ENCODE measurements at places on chromosomes 4 and X.

DNA sequence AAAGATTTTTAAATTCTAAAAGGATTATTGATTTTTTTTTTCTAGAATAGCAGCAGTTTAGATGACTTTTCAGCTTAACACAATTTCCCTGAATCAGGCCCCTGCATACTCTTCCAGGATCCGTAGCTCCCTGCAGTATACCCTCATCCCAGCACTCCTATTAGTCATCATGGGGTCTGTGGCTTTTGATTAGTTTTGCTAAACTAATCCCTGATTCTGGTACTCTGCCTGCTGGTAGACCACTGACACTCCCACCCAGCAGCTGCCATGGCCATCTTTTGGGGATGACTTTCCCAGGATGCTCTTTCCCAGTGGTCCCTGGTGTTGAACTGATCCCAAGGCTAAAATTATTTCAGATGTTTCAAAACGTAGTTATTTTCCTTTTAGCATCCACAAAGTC, 802.0 kb downstream of the RAPGEF2 start:
- DNase-seq: no peak

DNA sequence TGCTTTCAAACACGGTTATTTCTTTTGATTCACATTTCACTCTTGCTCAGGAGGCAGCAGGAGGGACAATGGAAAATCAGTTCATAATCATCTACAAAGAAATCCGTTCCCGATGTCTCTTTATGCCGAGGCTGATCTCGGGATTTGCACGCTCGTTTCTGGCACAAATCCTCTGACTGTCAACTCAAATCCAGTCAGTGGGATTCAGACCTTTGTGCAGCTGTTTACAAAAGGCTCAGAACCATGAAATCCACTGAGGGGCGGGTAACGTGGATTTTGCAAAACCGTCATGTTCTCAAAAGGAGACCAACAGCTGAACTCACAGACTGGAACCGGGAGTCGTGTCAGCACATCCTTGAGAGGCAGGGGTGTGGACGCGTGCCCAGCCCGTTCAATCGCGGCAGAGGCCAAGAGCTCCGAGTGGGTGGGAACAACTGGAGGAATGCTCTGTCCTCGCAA, 46.4 kb downstream of the ACOX3 start:
- no peak for DNase-seq

DNA sequence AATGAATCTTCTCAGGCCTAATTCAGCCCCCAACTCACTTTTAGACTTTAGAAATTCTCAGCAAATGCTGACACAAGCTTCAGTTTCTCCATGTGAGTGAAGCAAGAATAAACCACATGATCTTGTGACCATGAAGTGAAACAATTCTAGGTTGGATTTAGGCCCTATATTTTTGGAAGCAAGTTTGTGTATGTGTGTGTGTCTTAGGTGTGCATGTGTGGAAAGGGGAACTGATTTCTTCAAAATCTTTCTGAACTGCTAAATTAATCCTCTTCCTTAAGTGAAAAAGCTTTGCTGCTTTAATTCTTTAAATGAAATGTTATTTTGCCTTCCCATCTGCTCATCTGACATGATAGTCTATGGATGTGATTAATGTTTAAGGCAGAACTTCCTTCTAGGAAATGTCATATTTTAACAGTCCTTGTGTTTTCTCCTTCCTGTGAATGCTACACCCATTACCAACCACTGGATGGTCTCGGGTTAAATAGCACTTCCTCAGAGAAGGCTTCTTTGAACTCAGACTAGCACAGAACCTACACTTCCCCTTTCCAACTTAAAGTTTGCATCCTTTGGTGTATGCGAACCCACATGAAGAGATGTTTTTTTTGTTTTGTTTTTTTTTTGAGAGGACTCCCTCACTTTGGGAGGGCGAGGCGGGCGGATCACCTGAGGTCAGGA, 1.2 kb upstream of the TMEM144 start:
- no peak for DNase-seq

- DNase-seq: no peak
Observed at GRCh38 chr4:73259571-73260090, 1.0 kb upstream of the ANKRD17 start.

GRCh38 chrX:134625315-134625718, 33.0 kb downstream of the PLAC1 start:
- DNase-seq: no peak

DNA sequence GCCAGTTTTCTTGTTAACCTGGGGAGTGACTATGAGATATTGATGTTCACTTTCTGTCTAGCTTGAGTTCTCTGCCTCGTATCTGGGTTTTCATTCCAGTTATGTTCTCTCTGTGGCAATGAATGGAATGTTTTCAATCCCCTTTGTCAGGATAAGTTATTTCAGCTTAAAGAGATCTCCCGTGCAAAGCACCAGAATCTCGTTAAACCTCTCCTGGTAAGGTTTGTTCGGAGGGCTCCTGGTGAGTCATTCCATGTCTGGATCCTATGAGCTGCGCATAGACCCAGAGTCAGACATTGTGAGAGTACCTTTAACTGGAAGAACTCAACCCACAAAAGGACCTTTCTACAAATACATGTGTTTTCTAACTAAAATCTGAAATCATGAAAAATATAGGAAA, 51.0 kb downstream of the KDR start:
- DNase-seq: no peak

GRCh38 chr4:139734201-139734874, 68.7 kb downstream of the MGST2 start:
- peak; percentile 9 for DNase-seq

GRCh38 chr4:145760176-145760575, 80.2 kb downstream of the C4orf51 start:
- no peak for DNase-seq

- no peak for DNase-seq
Observed at GRCh38 chrX:40883021-40883619, 147.8 kb upstream of the MED14 start.

DNA sequence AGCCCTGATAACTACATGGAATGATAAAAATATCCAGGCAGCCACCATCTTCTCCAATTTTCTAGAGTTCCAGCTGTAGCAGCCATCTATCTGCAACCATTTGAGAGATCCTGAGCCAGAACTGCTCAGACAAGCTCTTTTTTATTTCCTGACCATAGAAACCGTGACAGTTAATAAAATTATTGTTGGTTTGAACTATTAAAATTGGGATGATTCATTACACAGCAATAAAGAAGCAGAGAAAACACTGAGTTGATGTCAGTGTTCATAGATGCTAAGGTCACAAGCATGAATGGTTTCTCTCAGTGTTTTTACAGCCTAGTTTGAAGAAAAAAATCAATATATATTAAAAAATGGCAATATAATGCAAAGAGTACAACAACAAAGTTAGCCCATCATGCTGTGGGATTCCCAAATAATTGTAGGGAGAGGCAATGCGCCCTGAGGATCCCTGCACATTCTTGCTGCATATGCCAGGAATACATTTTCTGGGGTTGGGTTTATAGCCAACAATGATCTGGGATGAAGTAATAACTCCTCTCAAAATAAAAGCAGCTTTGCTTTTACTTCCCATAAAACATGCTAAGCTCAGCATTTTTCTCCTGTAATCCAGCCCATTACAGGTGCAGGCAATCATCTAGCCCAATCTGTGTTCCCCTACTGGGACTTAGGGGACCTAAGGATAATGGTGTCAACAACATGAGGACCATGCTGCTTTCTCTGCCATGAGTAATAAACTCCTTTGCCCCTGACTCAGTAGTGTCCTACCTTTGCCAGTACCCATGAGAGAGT, 84.0 kb downstream of the PABPC4L start:
- no peak for DNase-seq

DNA sequence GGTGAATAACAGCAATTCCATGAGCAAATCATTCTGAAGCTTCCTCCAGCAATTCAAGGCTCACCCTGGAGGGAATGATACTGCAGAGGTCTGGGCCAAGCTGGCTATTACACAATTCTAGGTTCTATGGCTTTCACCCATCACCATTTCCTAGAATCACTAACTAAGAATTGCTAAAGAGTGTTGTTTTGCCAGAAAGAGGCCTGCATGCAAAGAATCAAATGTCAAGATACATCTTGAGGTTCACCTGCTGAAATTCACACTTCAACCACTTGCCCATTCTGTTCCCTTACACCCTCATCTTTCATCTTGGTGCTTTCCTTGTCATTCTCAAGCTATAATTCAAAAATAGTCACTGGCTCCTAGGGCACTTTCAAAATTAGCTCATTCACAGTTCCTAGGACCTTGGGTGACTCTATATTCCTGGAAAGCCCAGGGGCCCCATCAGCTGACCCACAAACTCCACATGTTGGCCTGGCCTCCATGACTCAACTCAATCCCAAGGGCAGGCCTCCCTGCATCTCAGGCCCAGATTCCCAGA, 7.0 kb downstream of the APBB2 start:
- DNase-seq: no peak

DNA sequence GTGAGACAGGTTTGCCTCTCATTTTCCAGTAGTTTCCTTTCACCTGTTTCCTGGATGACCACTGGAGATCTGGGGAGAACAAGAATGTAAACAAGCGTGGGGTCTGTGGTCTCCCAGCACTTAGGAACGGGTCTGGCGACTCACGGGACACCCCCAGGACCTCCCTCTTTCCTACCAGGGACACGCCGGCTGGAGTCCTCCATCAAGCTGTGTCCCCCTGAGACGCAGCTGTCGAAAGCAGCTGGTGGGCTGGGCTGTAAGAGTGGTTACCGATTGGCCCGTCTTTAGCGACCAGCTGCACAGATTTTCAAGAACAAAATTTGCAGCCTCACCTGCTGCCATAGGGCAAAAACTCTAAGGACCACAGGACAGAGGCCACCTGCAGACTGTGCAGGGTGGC, 11.9 kb downstream of the LRPAP1 start:
- DNase-seq: no peak

- no peak for DNase-seq
Observed at GRCh38 chr4:141120036-141120593, 13.2 kb downstream of the RNF150 start.

DNA sequence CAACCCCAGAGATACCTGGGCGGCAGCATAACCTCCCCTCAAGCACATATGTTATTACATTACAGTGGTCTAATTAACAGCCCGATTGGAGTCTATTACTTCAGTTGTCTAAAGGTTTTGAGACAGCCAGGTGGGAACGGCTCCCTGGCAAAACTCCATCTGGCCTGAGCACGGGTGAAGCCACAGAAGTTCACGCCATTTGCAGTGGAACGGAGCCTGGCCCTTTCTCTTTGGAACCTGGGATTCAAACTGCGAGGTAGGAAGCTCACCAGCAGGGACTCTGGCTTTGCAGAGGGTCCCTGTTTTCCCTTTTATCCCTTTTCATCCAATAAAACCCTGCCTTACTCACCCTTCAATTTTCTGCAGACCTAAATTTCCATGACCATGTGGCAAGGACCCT, 45.9 kb upstream of the NEIL3 start:
- no peak for DNase-seq

- no peak for DNase-seq
Observed at GRCh38 chr4:56445699-56446098, 9.6 kb downstream of the PAICS start.
